NCI-H1436 (cell line): ENCODE measurements at places on chromosomes 5 and 9.

DNA sequence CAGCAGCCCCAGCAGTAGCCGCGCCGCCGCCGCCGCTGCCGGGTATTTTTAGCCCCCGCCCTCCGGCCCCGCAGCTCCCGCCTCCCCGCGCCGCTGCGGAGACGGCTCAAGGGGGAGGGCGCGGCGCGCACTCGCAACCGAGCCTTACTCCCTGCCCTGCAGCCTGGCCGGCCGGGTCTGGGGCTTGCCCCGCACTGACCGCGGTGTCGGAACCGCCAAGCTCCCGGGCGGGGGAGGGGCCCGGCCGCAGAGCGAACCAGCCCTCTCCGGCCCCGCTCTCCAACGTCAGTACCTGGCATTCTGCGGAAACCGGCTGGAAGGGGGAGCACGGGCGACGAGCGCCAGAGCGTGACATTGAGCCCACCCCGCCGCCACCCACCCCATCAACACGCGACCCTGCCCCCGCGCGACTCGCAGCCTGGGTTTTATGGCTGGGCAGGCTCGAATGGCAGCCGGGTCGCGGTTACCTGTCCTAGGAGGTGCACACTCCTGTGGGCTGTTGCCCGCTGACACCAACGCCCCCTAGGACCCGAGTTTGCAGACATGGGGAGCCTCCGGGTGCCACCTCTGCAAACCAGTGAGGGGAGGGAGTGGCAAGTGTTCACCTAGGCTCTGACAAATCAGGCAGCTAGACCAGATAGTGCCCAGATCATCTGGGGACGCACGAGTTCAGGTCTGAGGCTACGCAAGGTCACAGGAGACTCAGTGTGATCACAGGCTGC lies at the start of gene ACSL6:
Gene ACSL6, minus strand, starts transcription at position 37 of the 722 bp plus-strand sequence. CDS start 105 bp downstream, outside the sequence.
- DNase-seq, result peak; percentile 24

DNA sequence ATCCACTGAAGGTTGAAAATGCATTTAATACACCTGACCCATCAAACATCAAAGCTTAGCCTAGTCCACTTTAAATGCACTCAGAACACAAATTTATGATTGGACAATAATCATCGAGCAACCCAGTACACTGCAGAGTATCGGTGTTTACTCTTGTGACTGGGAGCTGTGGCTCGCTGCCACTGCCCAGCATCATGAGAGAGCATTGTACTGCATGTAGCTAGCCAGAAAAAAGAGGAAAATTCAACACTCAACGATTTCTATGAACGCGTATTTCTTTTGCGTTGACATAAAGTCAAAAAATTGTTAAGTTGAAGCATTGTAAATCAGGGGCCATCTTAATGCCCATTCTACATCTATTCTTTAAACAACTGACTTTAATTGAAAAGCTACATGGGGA lies 95.1 kb upstream of the CD180 start:
- DNase-seq, result no peak

DNA sequence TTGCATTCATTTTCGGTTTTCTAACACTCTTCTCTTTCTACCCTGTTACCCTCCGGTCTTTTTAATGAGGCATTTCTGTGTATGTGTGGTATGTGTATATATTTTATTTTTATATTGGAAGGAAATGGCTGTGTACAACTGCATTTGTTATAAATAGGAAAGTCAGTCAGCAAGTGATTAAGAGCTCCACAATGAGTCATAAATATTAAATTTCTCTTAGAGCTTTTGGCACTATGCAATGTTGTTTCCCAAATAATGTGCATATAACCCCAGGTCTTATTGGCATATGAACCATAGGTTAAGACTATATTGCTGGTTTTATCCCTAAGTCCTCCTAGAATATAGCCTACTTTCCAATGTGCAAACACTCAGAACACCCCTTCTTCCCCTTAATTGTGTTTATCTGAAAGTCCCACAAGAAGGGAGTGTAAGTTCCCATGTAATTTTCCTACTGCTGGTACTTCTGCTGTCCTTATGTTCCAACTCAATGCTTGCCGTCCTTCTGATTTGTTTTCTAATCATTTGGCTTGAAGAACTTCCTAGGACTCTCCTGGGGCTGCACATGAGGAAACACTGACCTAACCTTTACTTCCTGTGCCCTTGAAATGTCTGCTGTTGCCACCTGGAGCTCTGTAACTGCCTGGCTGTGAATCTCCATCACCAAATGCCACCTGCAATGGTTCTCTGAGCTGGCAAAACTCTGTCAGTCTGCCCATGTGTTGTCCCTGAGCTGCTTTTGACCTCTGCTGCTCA lies 65.5 kb upstream of the PCSK5 start:
- DNase-seq, result no peak

- no peak for DNase-seq
Measured at GRCh38 chr5:83777856-83778255, 57.2 kb upstream of the HAPLN1 start.

DNA sequence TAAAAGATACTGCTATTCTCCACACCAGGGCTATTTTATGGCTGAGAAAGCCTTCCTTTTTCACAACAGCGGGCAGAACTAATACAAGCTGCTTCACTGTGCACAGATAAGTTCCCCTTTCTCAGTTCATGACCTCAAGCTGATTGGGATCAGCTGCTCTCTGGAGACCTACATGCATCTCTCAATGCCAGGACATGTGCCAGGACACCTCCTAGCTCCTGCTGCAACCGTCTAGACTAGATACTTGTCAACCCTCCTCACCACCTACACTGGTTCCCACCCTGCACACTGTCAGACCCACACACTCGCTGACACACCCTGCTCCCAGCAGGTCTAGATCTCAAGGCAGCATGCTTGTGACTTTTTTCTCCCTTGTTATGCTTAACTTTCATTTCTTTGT lies 39.8 kb downstream of the STARD4 start:
- no peak for DNase-seq

DNA sequence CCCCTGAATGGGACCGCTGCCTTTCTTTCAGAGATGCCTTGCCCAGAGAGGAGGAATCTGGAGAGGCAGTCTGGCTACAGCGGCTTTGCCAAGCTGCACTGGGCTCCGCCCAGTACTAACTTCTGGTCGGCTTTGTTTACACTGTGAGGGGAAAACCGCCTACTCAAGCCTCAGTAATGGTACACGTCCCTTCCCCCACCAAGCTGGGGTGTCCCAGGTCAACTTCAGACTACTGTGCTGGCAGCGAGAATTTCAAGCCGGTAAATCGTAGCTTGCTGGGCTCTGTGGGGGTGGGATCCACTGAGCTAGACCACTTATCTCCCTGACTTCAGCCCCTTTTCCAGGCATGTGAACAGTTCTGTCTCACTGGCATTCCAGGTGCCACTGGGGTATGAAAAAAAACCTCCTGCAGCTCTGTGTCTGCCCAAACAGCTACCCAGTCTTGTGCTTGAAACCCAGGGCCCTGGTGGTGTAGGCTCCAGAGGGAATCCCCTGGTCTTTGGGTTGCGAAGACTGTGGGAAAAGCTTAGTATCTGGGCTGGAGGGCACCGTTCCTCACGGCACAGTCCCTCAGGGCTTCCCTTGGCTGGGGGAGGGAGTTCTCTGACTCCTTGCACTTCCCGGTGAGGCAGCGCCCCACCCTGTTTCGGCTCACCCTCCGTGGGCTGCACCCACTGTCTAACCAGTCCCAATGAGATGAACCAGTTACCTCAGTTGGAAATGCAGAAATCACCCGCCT lies 171.2 kb downstream of the CWC27 start:
- no peak for DNase-seq

DNA sequence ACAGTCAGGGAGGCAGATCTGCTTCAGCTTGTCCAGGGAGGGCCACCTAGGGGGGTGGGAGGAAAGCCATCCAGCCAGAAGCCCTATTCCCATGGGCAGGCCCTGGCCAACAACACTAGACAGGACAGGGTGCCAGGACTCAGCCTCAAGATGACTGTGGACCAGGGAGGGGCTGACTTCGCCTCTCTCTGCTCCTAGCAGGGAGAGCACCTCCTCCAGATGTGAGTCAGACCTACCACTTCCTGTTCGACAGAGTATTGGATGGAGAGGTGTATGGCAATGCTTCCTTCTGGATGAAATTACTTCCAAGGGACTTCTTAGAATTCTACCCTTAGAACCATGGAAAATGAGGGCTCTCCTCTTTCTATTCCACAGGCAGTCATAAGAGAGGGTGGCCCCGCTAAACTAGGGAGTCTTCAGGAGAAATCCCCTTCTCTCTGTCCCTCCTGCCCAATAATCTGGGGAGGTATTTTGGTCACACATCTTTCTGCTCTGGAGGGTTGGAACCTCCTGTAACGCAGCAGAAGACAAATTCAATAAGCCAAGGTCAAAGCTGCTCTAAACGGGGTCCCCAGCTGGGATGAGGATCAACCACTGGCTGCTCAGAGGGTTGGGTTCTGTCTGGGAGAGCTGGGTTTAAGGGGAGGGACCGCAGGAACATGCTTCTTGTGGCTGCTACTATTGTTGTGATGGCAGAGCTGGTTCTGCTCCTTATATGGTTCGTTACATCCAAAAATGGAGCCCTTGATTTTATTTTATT lies 23.2 kb upstream of the RCL1 start:
- no peak for DNase-seq

DNA sequence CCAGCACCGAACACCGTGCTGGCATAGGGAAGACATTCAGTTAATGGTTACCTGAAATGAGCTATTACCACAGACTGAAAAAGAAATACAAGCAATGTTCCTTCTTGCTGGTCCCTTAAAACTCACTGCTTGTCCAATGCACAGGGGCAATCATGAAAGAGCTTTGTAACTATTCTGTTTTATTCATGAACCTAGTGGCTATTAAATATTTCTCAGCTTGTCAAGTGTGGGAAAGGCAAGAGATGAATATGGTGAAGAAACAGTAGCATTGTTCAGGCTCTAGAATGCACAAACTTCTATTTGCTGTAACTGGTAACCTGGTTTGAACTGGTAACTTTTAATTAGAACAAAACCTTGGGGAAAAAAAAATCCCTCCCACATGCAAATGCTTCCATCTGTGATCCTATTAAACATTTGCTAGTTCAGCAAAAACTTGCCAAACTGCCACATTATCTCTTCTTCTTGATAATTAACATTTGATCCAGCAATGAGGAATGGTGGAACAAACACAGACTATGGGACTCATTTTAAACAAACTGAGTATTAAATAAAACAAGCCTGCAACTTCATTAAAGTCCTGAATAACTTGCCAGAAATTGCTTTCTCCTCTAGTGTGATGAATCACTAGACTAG lies 36.1 kb downstream of the YIPF5 start:
- no peak for DNase-seq
